ENCODE measurements at places on chromosomes 1 and 21.

- DNase-seq, result no peak
Measured at GRCh38 chr21:34132926-34133325, 59.5 kb downstream of the MRPS6 start.

DNA sequence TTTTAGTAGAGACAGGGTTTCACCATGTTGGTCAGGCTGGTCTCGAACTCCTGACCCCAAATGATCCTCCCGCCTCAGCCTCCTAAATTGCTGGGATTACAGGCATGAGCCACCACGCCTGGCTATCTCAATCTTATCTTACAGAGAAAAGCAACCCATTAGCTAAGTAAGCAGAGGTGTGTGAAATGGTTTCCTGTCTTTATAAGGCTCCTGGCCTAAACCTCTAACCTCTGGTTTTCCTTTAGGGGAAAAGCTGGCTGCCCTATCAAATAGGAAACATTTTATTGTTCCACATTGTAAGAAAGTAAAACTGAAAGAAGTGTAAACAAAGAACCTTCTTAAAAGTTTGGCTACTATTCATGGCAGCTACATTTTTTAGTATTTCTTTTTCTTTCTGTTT, 78.3 kb upstream of the MORC3 start:
- no peak for DNase-seq

- no peak for DNase-seq
Measured at GRCh38 chr1:207010726-207011125, 21.8 kb downstream of the C1orf116 start.

- DNase-seq, result no peak
Measured at GRCh38 chr21:14284481-14284880, 68.5 kb downstream of the RBM11 start.

GRCh38 chr21:42855171-42855936, 24.0 kb downstream of the WDR4 start:
- DNase-seq, result no peak

DNA sequence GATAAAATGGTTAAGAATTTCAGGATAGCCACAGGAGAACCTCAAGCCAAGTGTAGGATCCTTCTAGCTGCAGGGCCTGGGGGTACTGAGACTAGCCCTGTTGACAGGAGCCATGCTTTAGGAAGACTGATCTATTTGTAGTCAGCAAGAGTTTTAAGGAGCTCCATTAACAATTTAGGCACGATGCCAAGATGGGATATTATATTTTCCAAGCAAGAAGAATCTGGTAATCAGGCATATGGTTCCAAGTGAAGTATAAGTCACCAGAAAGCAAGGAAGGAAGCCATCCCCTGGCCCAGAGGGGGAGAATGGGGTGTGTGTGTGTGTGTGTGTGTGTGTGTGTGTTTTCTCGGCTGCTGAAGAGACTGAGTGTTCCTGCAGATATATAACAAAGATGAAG, 7.0 kb downstream of the IFNAR2 start:
- no peak for DNase-seq

GRCh38 chr1:247822060-247822459, 1.9 kb downstream of the OR14A16 start:
- no peak for DNase-seq

- no peak for DNase-seq
Measured at GRCh38 chr21:26374817-26375216, 198.3 kb downstream of the CYYR1 start.

- DNase-seq, result no peak
Measured at GRCh38 chr1:235642011-235642942, 7.3 kb downstream of the GNG4 start.

GRCh38 chr1:231959225-231959884, 332.8 kb downstream of the DISC1 start:
- no peak for DNase-seq

DNA sequence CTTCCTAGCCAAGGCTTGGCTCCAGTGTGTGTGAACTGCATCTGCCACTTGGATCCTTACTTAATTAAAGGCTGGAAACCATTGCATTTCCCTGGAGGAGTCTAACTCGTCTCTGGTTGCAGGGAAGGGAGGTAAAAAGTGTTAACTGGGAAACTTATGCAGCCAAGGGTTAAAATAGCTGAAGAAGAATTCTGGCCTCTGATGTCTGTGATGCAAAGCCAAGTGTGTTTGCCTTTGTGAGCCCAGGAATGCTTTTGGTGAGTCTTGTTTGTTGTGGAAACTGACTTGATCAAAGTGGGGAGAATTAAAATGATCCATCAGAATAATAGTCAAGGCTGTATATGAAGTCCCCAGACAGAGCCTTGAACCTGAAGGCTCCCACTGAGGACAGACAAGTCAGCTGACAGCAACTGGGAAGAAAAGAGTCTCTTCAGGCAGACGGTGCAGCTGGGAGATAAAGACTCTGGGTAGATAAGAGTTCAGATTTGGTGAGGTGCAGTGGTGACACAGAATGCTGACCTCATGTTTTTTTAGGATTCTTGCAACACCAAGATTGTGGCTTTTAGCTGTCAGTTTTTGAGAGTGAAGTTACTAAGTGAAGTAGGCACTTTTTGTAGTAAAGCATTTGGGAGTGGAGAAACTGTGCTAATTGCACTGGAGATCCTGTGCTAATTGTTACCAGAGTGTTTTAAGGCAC, 59.5 kb upstream of the WLS start:
- DNase-seq, result no peak

DNA sequence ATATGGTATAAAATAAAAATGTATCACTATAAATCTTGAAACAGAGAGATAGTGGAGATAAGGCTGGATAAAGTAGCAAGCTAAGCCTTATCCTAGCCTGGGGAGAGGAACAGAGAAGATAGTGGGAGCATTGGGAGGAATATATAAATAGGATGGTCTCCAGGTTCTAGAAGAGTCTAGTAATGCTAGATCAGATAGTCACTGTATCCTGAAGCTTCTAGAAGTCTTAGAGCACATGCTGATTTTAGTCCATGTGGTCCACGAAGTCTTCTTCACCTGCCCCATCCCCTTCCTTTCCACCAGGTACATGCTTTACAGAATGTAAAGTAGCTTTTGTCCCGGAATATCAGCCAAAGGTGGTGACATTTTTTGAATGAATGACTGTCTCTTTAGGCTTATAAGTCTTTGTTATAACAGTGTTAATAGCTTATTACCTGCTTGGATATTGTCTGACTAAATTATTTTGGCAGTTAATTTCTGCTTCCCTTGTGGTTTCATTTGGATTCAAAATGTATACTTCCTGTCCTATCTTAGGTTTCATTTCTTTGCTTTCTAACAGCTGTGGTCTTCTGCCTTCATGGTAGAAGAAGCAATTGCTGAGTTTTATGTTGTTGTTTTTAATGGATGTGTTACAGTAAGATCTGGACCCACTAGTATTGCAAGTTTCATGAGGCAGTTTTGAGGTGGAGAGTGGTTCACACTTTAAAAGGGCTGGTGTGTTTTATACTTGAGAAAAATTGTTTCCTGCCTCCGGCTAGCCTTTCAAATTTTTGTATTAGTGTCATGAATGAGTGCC, 5.9 kb downstream of the SMG7 start:
- DNase-seq, result no peak

All from caudate nucleus (tissue), 63 donors.